ENCODE measurements at places on chromosomes 12 and 14.

- DNase-seq, result no peak
Measured at GRCh38 chr12:128114485-128114884, 152.5 kb upstream of the TMEM132C start.

GRCh38 chr12:129049917-129050316 is 196.6 kb downstream of the GLT1D1 start:
- DNase-seq, result no peak

DNA sequence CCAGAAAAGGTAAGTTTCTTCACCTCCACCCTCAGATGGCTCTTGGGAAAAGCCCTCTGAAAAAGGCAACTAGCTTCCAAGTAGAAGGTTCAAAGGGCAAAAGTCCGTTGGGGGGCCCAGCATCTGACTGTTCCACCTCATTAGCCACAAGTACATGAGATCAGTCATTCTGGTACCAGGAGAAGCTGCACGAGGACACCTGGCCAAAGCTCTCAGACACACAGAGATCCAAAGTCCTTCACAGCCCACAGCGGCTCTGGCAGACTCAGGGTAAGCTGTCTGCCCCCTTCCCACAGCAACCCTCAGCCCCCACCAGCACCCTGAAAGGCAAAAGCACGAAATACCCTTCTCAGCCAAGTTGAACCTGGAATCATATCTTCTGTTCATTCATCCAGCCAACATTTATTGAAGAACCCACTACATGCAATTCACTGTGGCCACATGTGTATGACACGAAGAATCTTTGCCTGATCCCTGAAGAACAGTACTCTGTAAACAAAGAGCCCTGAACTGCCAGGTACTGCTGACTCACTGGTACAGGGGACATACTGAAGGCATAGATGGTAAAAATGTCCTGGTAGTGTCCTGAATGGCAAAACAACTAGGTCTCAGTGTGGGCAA is 19.0 kb downstream of the SLC7A7 start:
- DNase-seq, result no peak

DNA sequence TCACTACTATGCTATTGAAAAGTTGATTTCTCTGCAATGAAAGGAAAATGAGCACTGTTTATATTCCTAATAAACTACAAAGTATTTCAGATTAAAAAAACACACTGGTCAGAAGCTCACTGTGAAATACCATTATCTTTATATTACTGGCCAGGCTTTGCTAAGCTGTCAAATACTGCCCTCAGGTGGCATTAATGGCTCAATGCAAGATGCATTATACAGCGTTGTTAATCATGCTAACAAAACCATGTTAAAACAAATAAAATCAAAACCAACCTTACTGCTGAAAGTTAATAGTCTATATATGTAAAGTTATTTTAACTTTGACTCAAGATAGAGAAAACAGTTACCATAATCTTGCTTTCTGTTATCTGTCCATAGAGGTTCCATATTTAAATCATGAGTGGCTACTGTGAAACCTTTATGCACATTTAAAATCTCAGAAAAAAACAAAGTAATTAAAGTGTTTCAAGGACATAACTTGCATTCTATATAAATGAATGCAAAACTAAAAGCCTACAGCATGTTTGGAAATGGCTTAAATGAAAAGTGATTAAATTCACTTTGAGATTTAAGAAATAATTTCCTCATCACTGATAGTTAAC is 121.7 kb downstream of the RALGAPA1 start:
- DNase-seq, result no peak

DNA sequence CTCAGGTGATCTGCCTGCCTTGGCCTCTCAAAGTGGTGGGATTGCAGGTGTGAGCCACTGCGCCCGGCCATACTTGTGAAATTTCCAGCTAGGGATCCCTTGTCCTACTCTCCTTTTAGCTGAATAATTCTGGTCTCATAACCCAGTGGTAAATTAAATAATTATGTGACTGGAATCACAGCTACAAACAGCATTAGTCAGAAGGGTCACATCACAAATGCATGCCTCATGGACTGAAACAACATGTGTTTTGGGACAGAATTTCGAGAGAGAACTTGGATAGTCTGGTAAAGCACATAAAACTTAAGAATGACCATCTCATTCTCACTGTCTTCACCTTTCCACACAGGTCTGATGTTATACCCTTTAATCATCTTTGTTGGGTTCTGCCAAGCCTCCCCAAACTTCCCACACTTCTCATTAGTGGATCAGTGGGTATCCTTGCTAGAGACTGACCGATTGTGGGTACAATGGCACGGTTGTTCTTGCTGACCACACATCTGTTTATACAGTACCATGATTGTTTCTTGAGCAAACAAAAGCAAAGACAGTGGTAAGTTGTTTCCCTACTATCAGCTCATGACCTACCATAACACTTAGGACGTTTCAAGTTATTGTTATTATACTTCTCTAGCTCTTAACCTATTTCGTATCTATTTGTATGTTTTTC is 5.1 kb downstream of the GPRC5D start:
- no peak for DNase-seq

DNA sequence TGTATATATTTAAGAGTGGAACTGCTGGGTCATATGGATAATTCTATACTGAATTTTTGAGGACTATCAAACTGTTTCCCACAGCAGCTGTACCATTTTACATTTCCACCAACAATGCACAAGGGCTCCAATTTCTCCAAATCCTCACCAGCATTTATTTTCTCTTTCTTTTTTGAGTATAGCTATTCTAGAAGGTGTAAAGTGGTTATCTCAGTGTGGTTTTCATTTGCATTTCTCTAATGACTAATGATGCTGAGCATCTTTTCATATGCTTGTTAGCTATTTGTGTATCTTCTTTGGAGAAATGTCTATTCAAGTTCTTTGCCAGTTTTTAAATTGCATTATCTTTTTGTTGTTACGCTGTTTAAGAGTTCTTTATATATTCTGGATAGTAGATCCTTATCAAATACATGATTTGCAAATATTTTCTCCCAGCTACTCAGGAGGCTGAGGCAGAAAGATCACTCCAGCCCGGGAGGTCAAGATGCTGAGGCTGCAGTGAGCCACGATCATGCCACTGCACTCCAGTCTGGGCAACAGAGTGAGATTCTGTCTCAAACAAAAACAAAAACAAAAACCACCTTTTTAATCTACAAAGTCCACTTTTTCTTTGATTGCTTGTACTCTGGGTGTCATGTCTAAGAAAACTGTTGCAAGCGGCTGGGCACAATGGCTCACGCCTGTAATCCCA is 32.8 kb downstream of the GTF2A1 start:
- no peak for DNase-seq

GRCh38 chr12:16062611-16063010 is 151.5 kb downstream of the DERA start:
- DNase-seq, result no peak

DNA sequence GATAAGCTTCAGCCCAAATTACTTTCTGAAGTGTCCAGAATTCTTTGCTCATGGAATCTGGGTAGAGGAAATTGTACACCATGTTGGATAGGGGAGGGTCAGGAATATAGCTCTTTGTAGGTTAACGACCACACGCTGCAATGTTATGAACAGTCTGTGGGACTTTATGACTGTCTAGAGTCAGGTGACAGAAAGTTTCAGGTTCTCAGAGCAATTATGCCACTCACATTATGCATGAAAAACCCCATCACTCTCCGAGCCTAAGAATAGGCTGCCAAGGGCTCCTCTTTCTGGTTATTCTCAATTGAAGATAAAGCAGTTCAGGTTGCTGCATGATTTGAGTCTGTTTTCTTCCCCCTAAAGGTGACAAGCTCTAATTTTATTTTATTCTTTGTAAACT is 430.9 kb downstream of the ATP23 start:
- no peak for DNase-seq

- no peak for DNase-seq
Measured at GRCh38 chr14:102221026-102221425, 81.3 kb downstream of the WDR20 start.

DNA sequence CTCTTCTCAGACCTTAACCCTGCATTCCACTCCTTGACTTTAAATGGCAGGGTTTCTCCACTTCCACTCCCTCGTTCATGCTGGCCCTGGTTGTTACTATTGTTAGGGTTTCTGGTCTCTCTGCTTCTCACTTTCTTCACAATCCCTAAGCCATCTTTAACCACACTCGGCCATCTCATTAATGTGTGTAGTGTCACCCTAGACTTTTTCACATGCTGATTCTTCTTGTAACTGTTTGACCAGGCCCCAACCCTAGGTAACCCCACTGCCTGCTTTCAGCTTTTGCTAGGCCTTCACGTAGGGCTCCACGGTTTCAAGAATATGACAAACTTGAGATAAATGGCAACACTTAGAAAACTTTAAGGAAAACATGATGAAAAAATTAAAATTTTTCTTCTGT is 195.1 kb downstream of the IPO8 start:
- DNase-seq, result no peak

GRCh38 chr12:87866578-87867292 is 162.5 kb downstream of the C12orf50 start:
- no peak for DNase-seq

- DNase-seq, result no peak
Measured at GRCh38 chr12:117330441-117331113, 30.8 kb downstream of the NOS1 start.

DNA sequence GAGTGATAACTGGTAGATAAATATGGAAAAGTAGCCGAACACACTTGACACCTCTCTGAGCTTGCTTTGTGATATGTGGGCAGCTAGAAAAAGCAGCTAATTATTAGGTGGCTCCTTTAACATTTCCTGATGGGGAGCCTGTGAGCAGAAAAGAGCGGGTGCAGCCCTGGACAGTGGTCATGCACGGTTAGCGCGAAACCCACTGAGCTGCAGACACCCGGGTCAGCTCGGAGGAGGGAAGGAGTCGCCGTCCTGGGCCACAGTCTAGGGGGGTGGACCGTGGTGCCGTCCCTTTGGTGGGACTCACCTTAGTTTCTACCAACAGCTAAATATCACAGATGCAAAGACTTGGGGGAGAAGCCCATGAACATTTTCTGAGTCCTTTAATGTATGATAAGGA is 6.6 kb downstream of the COA8 start:
- no peak for DNase-seq

DNA sequence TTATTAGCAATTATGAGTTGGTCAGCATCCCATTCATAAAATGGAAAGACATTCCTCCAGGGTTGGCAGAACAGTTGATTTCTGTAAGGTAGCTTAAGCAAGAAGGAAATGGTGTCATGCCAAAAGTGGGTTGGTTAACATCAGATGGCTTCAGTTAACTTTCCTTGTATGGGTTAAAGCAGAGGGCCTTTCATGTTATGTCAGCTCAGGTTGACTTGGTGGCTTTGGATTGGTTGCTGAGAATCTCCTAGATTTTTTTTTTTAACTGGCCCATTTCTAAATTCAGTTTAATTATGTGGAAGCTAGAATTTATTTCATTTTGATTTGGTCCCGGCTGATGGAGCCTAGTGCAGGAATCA is 87.8 kb downstream of the BBS10 start:
- no peak for DNase-seq

GRCh38 chr14:83356080-83356479 is 1822.4 kb upstream of the SEL1L start:
- no peak for DNase-seq

DNA sequence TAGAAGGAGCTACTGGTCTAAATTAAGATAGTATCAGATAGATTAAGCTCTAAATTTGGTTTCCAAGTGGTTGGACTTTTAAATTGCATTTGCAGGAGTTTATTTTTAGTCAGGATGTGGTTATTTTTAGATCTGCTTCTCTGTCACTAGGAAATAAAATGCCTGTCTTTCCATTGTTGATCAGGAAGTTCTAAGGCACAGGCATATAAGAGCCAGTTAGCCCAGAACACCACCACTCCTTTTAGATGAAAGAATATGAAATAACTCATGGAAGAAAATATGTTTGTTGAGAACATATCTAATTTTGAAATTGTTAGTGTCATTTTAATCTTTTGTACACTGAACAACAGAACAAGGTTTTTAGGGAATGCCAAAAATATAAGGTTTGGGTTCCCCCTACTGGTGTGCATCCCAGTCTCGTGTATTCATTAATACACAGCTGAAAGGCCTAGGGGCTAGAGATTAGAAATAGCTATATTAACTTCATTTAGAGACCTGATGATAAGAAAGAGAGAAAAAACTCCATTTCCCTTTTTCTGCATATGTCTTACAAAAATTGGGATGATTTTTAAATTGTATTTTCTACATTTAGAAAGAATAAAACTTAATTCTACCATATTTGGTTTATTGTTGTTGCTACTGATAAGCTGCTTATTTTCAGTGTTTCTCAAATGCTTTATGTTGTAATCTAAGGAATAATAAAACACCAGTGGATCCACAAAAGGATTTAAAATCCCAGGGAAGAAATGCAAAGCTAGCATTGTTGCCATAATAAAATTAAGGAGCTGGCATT is 67.2 kb downstream of the RIC8B start:
- DNase-seq, result peak; percentile 15

GRCh38 chr14:103890821-103891666 is 37.2 kb upstream of the TDRD9 start:
- no peak for DNase-seq
